ENCODE measurements at places on chromosomes 2 and 18.

GRCh38 chr2:1995081-1995480, 250.8 kb upstream of the PXDN start:
- no peak for DNase-seq

GRCh38 chr2:46954951-46955571, 39.5 kb upstream of the MCFD2 start:
- no peak for DNase-seq

- no peak for DNase-seq
Measured at GRCh38 chr2:173355866-173356508, 1.3 kb downstream of the CDCA7 start.

DNA sequence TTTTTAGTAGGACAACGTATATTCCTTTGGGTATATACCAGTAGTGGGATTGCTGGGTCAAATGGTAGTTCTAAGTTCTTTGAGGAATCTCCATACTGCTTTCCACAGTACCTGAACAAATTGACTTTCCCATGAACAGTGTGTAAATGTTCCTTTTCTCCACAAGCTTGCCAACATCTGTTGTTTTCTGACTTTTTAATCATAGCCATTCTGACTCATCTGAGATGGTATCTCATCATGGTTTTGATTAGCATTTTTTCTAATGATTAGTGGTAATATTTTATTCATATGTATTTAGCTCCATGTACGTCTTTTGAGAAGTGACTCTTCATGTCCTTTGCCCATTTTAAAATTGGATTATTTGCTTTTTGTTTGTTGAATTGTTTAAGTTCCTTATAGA, 58.4 kb upstream of the CERS6 start:
- no peak for DNase-seq

- DNase-seq = no peak
Measured at GRCh38 chr2:69734035-69734611, 7.8 kb upstream of the ANXA4 start.

DNA sequence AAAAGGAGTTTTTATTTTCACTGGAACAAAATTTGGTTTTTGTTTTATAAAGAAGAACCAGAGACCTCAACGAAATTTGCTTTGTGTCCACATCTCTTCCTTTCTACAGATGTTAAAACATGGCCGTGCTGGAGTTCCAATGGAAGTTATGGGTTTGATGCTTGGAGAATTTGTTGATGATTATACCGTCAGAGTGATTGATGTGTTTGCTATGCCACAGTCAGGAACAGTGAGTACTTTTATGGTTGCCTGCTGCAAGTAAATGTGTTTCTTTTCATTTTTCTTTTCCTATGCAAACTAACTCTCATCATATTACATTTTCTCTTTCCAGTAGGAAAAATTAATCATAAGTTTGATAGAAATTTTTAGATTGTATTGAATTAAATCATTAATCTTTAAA, 48.4 kb upstream of the TBR1 start:
- DNase-seq = no peak

- no peak for DNase-seq
Measured at GRCh38 chr2:168904358-168904757, 3.3 kb downstream of the G6PC2 start.

DNA sequence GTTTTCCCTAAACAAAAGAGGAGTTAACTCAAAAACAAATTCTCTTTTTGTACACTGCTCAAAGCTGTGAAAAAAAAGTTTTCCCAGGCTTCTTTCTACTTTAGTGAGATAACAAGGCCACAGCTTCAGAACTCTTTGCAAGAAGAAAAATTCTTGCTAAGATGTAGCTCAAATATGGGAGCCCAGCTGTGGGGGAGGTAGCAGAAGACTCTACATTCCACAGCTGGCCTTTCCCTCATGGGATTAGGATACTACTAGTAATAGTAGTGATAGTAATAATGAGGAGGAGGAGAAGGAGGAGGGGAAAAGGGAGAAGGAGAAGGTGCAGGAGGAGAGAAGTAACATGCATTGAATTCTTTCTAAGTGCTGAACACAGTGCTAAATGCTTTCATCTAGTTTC, 19.2 kb upstream of the CERS6 start:
- no peak for DNase-seq

DNA sequence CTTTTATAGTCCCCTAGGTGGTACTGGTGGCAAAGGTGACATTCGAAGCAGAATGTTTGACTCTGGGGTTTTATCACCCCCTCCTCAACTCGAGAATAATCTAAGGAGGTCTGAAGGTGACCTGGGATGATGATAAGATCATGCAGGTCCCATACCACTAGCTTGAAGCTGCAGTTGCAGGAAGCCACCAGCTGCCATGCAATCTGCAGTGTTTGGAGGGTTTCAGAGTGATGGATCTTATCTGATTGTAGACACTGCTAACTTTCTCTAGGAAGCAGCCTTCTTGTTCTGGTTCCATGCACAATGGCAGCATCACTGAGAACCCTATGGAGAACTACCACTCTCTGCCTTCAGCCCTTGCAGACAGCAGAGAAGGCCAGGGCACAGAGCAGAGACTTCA, 59.4 kb upstream of the LRPPRC start:
- DNase-seq = no peak

- no peak for DNase-seq
Measured at GRCh38 chr2:196242131-196242620, 70.8 kb upstream of the STK17B start.

DNA sequence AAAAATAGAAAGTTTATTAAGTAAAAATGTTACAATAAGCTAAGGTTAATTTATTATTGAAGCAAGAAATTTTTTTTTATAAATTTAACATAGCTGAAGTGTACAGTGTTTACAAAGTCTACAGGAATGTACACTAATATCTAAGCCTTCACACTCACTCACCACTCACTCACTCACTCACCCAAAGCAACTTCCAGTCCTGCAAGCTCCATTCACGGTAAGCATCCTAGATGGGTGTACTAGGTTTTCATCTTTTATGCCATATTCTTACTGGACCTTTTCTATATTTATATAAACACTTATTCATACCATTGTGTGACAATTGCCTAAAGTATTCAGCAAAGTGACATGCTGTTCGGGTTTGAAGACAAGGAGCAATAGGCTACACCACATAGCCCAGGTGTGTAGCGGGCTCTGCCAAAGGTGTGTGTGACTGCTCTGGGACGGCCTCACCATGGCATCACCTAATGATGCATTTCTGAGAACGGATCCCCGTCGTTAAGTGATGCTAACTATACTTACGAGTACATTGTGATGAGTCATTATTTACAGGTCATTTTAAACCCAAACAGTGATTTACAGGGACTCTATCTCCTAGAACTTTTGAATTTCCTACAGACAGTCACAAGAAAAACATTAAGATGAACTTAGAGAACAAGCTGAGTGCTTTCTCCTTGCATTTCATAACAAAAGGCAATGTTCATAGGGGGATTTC, 76.3 kb upstream of the ID2 start:
- no peak for DNase-seq

GRCh38 chr2:39779341-39779851, 338 bp upstream of the THUMPD2 start:
- no peak for DNase-seq

- DNase-seq = no peak
Measured at GRCh38 chr2:23452853-23453420, 68.0 kb downstream of the KLHL29 start.

GRCh38 chr2:231429152-231429551, 33.6 kb downstream of the B3GNT7 start:
- no peak for DNase-seq

DNA sequence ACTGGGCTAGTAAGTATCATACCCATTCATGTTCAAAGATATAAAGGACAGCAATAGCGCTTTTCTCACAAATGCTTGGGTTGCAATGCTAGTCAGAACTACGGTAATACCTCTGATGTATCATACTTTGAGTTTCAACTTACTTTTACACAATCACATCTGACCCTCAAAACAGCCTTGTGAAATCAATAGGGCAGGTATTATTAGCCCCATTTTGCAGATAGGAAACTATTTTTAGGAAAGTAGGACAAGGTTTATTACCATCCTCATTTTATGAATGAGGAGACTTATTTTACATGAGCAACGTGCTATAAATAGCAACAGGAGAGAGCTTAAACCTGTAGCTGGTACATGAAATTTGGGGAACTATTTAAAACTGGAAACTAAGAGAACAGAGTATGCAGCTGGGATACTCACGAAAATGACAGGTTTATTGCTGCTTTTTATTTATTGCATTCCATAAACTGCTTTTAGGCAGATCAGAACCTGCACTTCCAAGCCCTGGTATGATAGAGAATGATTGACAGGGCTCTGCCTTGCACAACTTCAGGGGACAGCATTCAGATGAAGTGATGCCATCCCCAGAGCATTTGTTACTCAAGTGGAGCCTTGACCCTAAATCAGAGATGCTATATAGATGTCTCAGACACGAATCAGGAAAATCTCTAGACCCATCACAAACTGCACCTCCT, 42.4 kb upstream of the PPM1B start:
- DNase-seq = no peak

- DNase-seq = no peak
Measured at GRCh38 chr2:7736646-7737305, 819.6 kb downstream of the RNF144A start.

GRCh38 chr2:74573747-74574562, 19.4 kb downstream of the DOK1 start:
- DNase-seq = no peak

DNA sequence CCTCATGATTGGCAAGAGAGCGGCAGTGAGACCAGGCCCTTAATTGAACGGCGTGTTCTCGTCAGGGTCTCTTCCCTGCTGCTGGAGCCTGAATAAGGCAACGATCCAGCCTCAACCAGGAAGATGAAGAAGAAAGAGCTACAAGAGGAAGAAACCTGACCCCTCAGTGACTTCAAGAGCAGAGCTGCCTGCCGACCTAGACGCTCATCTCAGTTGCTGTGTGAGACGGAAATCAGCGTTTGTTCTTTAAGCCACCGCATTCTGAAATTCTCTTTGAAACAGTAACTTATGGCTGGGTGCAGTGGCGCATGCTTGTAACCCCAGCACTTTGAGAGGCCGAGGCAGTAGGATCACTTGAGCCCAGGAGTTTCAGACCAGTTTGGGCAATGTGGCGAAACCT, 29.6 kb upstream of the KCNG3 start:
- no peak for DNase-seq

GRCh38 chr18:25097057-25097456, 254.9 kb downstream of the ZNF521 start:
- DNase-seq = no peak

- DNase-seq = no peak
Measured at GRCh38 chr2:31322371-31322770, 88.4 kb downstream of the EHD3 start.

DNA sequence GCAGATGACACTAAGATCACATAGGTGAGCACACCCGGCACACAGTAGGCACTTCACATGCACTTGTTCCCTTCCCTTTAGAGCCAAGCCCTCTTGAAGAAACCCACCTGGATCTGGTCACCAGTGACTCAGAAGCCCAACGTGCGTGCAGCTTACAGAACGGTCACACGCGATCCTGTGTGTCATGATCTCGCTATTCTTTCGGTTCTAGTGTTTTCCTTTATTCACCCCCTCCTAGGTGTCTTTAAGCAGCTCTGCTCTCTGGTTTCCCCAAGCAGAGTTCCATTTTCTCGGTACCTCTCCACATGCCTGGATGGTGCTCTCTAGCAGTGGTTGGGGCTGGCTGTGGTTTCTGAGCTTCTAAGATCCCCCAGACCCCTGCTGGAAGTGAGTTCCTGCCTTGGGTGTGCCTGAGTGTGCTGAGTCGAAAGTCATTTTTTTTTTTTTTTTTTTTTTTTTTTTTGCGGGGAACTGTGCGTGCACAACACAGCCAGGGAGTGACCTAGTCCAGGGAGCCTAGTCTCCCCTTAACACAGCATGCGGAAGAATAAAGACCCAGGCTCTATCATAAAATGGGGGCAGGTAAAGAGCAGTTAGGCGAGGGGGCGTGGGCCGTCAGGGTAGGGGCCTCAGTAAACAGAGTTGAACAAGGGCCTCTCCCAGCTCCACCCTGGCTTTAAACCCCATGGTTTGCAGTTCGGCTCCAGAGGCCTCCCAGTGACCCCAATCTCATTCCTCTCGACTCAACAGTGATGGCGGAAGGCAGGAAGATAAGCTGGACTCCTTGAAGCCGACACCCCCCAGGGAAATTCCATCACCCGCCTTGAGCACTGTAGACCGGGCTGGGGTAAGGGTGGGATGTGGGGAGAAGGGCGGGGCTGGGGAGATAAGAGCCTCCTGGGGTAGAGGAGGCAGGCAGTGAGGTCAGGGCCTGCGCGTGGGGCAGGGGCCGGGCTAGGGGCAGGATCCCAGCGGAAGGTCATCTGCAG, 29.8 kb upstream of the DNMT3A start:
- no peak for DNase-seq

DNA sequence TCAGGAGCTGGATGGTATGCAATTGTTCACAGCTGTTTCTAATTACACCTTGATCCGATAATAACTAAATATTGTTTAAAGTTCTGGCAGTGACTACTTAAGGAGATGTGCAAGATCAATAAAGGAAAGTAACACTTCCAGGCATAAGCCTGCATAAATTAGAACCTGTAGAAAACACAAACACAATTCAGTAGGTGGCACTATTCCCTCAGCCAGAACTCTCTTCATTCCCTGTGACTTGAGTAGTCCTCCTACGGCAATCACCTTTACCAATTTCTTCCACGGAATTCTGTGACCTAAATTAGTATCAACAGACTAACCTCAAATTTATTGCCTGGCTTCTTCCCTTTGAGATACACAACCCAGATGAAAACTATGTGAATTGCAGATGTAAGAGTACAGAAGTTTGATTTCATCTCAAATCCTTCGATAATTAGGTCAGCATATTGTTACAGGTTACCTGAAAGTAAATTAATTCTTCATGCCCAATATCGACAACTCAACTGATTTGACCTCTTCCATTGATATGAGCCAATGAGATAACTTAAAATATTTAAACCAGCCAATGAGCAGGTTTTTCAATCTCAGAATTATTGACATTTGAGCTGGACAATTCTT, 137.8 kb downstream of the PID1 start:
- no peak for DNase-seq

DNA sequence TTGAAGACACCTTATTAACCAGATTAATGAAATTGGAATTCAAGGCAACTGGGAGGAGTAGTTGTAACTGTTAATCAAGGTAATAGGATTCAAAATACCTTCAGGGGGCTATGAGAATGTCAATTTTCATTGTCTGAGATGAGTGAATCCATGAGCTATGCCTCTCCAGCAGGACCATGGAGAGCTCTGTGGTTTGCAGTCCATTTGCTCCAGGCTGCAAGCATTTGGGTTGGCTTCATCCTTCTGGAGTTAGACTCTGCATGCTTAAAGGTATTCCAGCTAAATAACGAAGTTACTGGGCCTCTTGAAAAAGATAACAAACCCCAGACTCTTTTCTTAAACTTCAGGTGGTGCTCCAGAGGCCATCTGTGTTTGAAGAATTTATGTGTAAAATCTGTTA, 207.1 kb upstream of the SLC8A1 start:
- no peak for DNase-seq

GRCh38 chr2:128775217-128775913, 456.7 kb upstream of the HS6ST1 start:
- DNase-seq = no peak

GRCh38 chr2:228329282-228329681, 147.8 kb upstream of the SPHKAP start:
- no peak for DNase-seq

GRCh38 chr2:32678825-32679224, 51.0 kb downstream of the TTC27 start:
- DNase-seq = no peak

- DNase-seq = no peak
Measured at GRCh38 chr18:40851014-40851429, 1104.0 kb upstream of the PIK3C3 start.

GRCh38 chr2:43029186-43029585, 197.2 kb downstream of the ZFP36L2 start:
- DNase-seq = no peak

GRCh38 chr2:52034706-52035105, 1002.8 kb upstream of the NRXN1 start:
- DNase-seq = no peak

GRCh38 chr2:38176619-38177021, 100.7 kb upstream of the CYP1B1 start:
- no peak for DNase-seq
